ENCODE measurements at places on chromosomes 7 and 10. TPM values are rescaled to one million over a fixed set of nuclear protein-coding genes. Genes with fewer than 3 reads are reported as not detected.

Gene UNCX
- not detected for total RNA-seq

Gene TMEM184A
- total RNA-seq, result 8.8 TPM

Gene ADRB1
- 1.1 TPM for total RNA-seq

Gene ANKRD2
- 7.4 TPM for total RNA-seq

Gene WDR86
- 0.26 TPM for total RNA-seq

Gene ANKRD7
- 0.30 TPM for total RNA-seq

Gene KIAA1549
- 4.0 TPM for total RNA-seq

All from A549 treated with dexamethasone at 1 μM for 4 hours (cell line).